Activated CD4-positive, alpha-beta memory T cell treated with anti-CD3 and anti-CD28 coated beads, Interleukin-2, amount 10 ng/mL, durations not matched to agents 7 days and 5 days (primary cell): ENCODE measurements at places on chromosomes 5 and 9.
A peak's percentile ranks its signal among the peaks of the same experiment; 100 is the strongest.

DNA sequence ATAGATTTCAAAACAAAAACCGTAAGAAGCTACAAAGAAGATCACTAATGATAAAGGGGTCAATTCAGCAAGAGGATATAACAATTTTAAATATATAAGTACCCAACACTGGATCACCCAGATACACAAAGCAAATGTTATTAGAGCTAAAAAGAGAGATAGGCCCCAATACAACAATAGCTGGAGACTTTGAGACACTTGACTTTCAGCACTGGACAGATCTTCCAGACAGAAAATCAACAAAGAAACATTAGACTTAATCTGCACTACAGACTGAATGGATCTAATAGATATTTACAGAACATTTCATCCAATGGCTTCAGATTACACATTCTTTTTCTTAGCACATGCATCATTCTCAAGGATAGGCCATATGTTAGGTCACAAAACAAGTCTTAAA, 46.3 kb upstream of the TAF1L start:
- DNase-seq, result no peak

DNA sequence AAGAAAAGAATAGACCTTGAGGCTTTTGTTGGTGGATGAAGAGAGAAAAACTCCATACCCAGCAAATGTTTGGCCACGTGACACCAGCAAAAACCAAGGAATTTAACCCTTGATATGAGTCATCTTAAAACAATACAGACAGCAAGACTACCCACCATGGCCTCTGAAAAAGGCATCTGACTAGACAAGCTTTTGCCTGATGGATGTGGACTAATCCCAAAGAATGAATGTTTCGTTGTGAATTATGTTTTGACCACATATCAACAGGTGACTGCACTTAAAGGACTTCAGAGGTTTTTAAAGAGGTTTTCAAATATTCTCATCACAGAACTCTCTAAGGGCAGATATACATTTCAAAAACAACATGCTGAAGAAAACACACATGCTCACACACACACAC, 33.0 kb upstream of the SLC1A3 start:
- no peak for DNase-seq

DNA sequence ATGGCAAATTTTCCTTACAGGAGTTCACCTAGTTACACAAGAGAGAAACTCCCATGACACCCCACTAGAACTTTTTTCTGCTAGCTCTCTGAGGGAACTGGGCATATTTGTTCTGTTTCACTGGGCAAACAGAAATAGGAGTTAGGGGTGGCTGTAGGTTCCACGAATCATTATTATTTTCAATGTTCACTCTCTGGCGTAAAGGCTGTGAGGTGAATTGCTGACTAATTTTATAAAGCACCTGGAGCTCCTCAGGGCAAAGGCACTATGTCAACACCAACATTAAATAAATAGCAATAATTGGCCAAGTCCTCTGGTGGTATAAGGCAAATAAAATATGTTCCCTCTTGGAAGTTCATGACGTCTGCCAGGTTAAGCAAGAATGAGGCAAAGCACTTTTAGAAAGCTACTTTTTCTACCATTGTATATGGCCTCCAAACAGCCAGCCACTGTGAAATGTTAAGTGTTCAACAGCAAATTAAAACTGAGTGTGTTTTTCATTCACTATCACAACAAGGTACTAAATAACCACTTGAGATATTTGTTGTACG, 344.6 kb downstream of the PDE4D start:
- DNase-seq, result no peak

DNA sequence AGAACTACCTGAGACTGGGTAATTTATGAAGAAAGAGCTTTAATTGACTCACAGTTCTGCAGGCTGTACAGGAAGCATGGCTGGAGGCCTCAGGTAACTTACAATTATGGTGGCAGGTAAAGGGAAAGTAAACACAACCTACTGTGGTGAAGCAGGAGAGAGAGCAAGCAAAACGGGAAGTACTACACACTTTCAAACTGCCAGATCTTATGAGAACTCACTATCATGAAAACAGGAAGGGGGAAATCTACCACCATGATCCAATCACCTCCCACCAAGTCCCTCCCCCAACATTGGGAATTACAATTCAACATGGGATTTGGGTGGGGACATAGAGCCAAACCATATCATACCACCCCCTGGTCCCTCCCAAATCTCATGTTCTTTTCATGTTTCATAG, 58.7 kb upstream of the GPR151 start:
- no peak for DNase-seq

DNA sequence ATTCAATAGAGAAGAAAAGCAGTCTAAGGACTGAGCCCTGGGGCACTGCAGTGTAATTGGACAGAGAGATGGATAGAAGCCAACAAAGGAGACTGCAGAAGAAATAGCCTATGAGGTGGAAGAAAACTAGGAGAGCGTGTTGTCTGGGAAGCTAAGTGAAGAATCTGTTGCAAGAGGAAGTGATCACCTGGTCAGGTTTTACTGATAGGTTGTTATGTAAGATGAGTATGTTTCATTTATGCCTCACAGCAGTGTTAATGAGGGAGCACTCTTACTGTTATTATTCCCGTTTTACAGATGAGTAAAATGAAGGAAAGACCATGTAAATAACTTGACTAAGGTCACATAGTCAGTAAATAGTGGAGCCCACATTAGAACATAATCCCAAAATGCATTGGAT, 80.0 kb upstream of the GRHPR start:
- no peak for DNase-seq

DNA sequence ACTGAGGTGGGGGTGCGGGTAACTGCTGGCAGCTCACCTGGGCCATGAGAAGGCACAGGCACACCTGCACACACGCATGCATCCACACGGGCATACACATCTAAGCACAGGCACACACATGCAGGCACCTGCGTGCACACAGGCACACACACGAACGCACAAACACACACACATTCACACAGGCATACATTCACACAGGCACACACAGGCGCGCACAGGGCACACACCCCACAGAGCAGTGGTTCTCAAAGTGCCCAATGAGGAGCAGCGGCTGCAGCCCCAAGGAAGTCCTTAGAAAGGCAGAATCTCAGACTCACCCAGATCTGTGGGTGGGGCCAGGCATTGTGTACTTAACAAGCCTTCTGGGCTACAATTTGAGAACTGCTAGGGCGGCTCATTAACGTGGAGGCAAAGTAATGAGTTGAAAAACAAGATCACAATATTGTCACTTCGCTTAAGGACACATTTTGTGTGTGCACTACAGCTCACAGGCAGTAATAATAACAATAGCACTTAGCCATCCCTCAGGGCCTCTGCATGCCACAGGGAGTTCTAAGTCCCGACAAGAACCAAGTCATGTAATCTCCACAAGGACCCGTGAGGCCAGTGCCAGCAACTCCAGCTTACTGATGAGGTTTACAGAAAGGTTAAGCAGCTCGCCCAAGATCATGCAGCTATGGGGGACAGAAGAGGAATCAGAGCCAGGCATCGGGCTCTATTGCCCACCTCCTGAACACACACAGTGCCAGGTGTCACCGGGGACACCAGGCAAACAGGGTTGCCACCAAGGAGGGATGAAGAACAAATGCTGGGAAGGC, 91.6 kb downstream of the ROR2 start:
- no peak for DNase-seq

DNA sequence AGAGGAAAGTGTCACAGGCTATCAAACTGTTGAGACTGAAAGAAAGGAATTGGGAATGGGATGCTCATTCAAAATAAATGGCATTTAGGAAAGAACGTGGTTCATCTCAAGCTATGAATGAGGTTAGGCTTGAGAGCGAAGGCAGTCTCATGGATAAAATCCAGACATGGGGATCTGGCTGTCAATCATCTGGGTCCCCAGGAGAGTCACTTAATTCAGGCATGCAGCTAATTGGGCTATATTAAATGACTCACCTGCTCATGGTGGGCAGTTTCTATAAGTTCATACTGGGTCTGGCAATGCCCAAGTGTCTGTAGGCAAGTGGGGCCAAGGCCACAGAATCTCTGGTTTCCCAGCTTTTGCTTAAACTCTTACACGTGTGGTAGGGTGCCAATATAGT, 286.5 kb upstream of the SEMA6A start:
- no peak for DNase-seq

DNA sequence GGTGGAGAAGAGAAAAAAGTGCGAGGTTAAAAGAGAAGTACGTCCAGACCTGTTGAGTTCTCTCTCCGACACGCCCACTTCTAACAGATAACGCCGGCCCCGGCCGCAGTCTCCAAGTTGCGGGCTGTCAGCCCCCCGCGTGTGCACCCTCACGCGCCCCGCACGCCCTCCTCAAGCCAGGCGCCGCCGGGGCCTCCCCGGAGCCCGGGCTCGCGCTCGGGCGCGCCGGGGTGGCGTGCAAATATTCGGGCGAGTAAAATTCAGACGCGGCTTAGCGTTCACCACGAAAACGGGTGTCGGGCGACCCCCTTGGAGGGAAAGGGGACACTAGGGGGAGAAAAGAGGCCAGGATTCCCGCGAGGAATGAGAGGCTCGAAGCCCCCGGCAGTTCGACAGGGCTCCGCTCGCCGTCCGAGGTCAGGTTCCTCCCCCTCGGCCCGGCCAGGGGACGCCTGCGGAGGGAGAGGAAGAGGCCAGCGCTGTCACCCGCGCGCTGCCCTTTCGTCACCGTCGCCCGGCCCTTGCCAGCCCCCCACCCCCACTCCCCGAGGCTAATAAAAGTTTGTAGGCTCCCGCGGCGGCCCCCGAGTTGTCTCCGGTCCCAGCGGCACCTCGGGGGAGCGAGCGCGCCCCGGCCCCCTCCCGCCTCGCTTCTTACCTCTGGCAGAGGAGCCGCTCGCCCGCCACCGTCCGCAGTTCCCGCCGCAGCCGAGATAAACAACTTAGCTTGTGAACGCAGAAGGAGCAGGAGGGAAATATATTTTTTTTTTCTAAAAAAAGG, 743 bp downstream of the NR3C1 start:
- DNase-seq, result peak; percentile 64

DNA sequence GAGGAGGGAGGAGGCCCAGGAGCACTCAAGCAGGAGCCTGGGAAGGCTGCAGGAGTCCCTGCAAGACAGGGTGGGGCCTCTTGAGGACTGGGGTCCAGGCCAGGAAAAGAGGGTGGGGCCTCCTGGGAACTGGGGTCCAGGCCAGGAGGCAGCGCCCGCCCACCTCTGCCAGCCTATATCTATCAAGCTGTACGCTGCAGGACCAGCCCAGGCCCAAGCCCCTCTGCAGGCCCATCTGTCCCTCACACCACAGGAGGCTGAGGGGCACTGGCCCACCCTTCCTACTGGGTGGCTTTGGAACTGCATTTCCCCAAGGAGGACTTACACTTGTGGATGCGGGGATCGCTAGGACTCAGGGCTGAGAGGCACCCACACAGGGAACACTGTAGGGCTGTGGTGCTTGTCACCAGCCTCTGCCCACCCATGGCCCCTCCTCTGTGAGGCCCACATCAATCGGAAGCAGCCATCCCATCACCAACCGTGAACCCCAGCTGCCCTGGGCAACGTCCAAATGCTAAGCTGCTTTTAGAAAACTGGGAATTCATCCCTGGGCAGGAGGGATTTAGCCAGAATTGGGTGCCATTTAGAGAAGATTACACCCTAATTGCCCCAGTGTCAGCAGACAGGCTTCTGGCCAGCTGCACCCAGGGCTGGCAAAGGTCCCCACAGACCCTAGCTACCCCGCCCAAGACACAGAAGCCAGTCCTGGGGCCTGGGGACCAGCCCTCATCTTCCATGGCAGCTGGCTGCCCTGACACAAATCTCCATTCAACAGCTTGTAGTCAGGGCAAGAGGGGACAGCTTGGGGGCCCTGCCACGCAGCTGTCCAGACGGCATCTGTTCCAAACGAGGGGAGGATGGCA, 15.3 kb downstream of the BICD2 start:
- DNase-seq, result no peak

GRCh38 chr5:110572729-110573128, 153.7 kb downstream of the TMEM232 start:
- DNase-seq, result no peak

DNA sequence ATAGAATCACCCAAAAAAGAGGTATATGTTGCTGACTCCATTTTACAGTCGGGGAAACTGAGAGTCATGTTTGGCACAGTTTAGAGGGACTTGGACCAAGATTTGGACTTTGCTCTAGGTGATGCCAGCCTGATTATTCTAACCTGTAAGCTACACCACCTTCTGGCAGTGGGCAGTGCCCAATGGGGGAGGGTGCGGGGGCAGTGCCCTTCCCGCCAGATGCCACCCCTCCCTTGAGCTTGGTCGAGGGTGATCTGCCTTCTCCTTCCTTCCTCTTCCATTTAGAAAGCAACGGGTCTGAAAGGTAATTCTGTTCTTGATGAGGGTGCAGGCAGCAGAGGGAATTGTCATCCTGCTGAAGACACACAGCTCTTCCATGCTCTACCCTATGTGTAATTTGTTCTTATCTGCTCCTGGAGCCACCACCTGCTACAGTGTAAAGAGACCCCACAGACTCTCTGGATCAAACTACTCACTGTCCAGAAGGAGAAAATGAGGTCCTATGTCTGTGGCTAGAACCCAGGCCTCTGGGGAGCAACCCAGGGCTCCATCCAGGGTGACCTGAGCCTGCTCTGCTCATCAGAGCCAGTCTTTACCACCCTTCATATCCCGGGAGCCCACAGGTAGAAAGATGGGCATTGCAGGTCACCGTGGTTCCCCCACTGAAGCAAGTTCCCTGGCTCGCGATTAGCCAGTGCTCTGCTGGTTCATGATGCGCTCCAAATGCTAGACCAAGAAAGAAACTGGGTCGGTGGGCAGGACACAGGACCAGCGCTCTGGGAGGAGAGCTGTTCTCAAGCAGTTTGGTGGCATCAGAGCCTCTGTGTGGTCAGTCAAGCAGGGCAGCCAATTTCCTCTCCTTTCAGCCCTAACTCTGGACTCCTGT, 156.2 kb downstream of the RGS3 start:
- no peak for DNase-seq

DNA sequence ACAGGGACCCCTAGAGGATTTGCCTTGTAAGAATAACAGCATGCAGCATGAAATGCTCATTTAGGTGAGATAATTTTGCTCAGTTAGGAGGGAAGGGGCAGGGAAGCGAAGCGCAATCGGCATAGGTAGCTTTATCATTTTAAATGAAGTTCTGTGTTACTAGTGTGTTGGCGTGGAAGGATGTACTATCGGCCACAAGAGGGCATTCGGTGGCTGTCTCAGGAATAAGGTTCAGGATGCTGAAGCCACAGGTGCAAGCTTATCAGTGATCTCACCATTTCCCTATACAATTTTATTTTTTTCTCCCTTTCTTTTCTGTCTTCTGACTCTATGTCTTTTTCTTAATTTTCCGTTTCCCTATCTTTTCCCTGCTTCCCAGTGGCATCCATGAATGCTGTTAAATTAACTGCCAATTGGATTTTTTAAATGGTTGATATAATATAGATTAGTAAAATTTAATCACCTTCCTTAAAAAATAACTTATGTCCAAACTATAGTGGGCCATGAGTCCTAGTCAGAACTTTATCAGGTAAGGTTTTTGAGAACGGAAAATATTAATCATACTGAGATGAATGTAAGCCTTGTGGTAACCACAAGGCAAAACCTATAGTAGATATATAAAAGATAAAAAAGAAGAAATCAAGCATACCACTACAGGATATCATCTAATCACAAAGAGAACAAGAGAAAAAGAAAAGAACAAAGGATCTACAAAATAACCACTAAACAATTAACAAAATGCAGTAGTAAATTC, 1.2 kb upstream of the INSL6 start:
- peak; percentile 70 for DNase-seq

- DNase-seq, result no peak
Measured at GRCh38 chr5:35009019-35009418, 38.7 kb downstream of the AGXT2 start.

- no peak for DNase-seq
Measured at GRCh38 chr9:21889673-21890072, 87.2 kb downstream of the MTAP start.

- no peak for DNase-seq
Measured at GRCh38 chr9:132943651-132944293, 644 bp downstream of the TSC1 start.
